EL (cell line): ENCODE measurements at places on chromosomes 2 and 18.

- no peak for DNase-seq
Measured at GRCh38 chr18:10475276-10475653, 20.8 kb downstream of the APCDD1 start.

DNA sequence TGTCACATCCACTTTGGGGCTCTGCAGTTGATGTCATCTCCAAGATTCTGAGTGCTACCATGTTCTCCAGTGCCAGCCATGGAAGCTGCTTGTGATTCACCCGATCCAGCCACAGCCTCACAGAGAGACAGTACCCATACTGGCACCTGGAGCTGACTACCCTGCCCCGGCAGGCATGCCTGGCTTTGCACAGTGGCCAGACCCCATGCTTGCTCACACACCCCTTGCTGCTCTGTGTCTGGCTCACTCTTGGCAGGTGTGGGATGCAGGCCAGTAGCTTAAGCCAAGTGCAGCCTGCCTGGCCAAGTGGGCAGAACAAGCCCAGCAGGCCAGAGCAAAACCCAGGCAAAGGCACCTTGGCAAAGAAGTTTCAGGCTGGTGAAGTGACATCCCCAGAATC lies 828.4 kb upstream of the VRK2 start:
- DNase-seq, result no peak

DNA sequence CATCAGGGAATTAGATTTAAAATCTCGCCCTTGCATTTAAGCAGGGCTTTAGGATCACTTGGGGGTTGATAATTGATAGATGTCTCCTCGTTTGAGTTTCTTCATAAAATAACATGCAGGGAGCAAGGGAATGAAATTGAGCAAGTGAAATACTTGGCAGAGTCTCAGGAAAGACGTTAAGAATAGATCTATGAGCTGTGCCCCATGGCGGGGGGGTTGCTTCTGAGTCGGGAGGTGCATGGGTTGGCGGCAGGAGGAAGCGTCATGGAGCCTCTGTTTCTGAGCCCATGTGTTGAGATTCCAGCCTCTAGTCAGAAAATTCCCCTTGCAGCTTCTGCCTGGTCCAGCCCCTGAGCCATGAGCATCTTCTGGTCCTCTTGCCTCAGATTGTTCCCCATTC lies 82.0 kb downstream of the APOB start:
- no peak for DNase-seq

DNA sequence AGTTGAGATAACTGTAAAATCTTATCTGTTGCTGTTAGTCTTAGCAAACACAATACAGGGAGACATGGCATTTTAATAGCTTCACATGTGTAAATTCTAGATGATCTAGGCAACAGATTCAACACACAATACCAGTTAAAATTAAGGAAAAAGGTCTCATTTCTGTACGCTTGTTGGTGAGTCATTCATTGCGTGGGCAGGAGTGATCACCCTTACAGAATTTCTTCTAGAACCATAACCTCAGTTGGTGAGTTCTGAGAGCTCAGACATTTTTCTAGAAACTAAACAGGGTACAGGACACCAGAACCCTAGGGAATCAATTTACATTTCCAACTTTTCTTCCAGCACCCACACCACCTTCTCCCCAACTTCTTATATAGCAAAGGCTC lies 81.9 kb downstream of the SLC8A1 start:
- DNase-seq, result peak; percentile 75

- DNase-seq, result no peak
Measured at GRCh38 chr18:56235481-56236013, 402.8 kb downstream of the TXNL1 start.

- no peak for DNase-seq
Measured at GRCh38 chr2:219408204-219408603, 10.0 kb upstream of the DES start.

GRCh38 chr2:174660984-174661675 lies 63.5 kb upstream of the WIPF1 start:
- DNase-seq, result no peak

GRCh38 chr2:2306878-2307277 lies 24.2 kb downstream of the MYT1L start:
- DNase-seq, result no peak

DNA sequence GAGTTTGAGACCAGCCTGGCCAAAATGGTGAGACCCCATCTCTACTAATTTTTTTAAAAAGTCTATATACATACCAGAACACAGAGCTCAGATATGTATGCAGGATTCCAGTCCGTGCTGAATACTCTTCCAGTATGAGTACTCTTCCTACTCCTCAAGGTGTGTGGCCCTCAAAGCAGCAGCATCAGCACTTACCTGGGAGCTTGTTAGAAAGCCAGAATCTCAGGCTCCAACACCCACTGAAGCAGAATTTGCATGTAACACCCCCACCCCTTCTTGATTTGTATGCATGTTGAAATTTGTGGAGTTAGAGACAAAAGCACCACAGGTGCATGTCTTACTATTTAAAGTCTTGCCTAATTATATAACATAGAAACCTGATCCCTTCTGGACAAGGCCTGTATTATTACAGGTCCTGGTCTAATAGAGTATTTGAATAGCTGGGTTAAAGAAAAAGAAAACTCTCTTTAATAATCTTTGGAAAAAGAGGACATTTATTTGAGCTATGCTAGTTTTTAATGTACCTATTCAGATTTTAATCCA lies 50.3 kb upstream of the NFE2L2 start:
- no peak for DNase-seq

- DNase-seq, result peak; percentile 87
Measured at GRCh38 chr2:40213071-40213470, 238.8 kb downstream of the SLC8A1 start.

GRCh38 chr2:15408759-15409158 lies 152.4 kb downstream of the NBAS start:
- DNase-seq, result no peak

GRCh38 chr2:37375741-37376288 lies 31.4 kb downstream of the QPCT start:
- no peak for DNase-seq

- peak; percentile 97 for DNase-seq
Measured at GRCh38 chr18:28115149-28115550, 61.8 kb downstream of the CDH2 start.

DNA sequence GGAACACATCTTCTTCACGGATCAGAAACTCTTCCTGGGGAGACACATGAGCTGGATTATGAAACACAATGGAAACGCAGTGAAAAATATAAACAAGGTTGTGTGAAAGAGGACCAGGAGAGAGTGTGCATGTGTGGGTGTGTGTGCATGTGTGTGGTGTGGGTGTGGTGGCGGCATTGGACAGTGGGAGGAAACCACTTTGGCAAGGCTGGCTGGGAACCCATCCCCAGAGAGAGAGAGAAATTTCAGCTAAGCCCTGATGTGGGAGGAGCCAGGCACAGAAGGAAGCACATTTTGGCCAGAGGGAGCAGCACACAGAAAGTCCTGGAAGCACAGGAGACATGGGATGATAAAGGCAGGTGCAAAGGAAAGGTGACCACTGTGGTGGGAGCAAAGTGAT lies 147.6 kb upstream of the COPS8 start:
- DNase-seq, result no peak
